ENCODE measurements at places on chromosomes 4 and X.
A peak's percentile ranks its signal among the peaks of the same experiment; 100 is the strongest.

GRCh38 chr4:22202975-22203710 lies 254.6 kb upstream of the KCNIP4 start:
- DNase-seq: no peak

- peak; percentile 46 for DNase-seq
These were observed 4.2 kb upstream of the CDS1 start for GRCh38 chr4:84578540-84579402.

DNA sequence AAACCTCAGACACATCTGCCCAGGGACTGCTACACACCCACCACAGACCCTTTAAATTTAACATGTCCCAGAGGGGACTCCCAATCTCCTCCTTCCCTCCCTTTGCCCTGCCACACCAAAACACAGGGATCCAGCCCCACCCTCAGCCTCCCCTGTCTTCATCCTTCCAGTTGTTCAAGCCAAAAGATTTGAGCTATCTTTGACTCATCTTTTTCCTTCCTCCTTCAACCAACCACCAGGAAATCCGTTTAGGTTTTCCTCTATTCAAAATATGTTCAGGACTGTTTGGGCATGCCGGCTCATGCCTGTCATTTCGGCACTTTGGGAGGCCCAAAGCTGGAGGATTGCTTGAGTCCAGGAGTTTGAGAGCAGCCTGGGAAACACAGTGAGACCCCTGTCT lies 6.9 kb upstream of the STK32B start:
- DNase-seq: no peak

DNA sequence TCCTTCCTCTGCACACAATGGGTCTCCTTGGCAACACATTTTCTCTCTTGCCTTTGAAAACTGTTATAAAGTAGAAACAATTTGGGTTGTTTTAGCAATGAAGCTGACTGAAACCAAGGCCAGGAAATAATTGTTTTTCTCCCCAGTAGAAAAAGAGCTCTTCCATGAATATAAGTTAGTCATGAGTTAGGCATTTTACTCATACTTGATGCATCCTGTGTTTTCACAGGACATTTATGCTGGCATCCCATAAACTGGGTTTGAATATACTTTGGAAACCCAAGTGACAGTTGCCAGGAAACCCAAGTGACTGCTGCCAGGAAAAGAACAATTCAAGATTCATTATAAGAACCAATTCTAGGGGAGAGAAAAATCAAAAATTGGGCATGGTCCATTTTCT lies 128.6 kb upstream of the NPY2R start:
- DNase-seq: peak; percentile 44

DNA sequence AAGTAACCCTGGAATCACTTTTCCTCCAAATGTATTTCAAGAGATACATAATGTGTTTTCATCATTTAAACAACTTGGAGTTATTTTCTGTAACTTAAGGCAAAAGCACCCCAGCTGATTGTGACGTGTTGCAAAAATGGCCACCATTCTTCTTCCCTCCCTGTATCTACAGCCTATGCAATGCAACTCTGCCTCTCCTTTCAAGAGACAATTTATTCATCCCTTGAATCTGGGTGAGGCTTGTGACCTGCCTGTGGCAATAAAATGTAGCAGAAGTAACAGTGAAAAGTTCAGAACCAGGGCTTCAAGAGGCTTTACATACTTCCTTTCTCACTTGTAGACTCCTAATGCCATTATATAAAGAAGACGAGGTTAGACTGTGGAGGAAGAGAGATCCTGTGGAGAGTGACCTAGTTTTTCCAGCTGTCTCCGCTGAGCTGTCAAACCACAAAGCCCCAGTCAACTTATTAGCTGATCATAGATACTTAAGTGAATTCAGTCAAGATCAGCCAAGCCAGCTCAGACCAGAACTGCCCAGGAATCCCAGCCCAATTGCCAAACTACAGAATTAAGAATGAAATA lies 81.0 kb upstream of the KLF3 start:
- no peak for DNase-seq

DNA sequence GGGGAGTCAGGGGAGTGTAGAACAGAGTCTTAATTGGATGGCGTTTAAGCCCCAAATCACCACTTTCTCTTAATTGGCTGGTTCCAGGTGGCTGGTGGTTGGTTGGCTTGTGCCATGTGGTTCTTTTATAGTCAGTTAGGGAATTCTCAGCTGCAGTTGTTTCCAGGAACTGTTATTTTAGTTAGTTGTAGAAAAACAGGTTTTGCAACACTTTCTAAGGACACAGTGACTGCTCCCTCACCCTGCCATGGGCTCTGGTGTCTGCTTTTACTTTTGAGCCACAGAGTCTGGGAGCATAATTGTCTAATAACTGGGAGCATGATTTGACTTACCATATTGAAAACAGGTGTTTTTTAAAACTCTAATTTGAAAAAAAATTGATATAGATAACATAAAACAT lies 75.8 kb upstream of the PCDH18 start:
- no peak for DNase-seq

- DNase-seq: no peak
These were observed 61.2 kb downstream of the TRIM2 start for GRCh38 chr4:153265306-153266047.

DNA sequence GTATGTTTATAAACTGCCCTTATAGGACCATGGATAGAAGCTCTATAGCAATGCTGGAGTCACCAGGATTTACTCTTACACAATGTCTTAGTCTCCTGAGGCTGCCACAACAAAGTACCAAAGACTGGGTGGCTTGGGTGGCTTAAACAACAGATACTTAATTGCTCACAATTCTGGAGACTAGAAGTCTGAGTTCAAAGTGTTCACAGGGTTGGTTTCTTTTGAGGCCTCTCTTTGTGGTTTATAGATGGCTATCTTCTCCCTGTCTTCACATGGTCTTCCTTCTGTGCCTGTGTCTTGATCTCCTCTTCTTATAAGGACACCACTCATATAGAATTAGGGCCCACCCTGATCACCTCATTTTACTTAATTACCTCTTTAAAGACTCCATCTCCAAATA lies 2.0 kb upstream of the TRPC3 start:
- DNase-seq: no peak

DNA sequence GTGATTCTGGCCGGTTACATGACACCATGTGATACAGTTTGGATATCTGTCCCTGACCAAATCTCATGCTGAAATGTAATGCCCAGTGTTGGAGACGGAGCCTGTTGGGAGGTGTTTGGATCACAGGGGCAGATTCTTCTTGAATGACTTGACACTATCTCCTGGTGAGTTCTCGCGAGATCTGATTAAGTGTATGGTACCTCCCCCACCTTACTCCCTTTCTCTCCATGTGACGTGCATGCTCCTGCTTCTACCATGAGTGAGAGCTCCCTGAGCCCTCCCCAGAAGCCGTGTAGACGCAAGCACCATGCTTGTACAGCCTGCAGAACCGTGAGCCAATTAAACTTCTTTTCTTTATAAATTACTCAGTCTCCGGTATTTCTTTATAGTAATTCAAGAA lies 23.6 kb downstream of the CPE start:
- DNase-seq: no peak

GRCh38 chrX:155767051-155767875 lies 113.9 kb upstream of the VAMP7 start:
- DNase-seq: peak; percentile 91

GRCh38 chr4:162683659-162684370 lies 482.9 kb downstream of the NAF1 start:
- peak; percentile 44 for DNase-seq

- DNase-seq: no peak
These were observed 41.1 kb downstream of the GPM6B start for GRCh38 chrX:13775837-13776236.

DNA sequence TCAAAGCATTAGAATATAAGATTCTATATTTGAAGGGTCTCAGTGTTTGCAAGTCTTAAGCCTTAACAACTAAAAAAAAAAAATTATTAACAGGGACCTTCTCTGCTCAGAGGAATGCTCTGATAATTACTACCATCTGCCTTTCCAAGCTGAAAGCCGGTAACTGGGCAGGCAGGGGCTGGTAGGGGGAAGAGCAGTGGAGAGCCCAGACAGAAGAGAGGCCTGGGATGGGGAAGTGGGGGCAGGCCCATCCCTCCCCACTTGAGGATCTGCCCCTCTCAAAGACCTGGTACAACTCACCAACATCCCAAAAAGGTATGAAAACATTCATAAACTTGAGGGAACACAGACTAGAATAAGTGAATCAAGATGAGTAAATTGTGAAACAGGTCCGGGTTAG lies 113.9 kb downstream of the QDPR start:
- DNase-seq: no peak

DNA sequence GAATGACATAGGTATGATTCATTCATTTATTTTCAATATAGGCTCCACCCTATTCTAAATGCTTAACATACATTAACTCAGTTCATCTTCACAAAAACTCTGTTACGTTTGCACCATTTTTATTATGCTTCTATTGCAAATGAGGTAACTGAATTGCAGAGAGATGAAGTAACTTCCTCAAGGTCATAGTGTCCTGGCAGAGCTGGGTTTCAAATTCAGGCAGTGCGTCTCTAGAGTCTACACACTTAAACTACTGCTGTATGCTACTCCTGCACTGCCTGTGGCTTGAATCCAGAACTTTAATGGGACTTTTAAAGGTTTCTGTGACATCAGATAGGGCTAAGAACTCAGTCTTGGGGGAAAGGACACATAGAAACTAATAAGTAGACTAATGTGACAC lies 413.4 kb downstream of the UBE2NL start:
- DNase-seq: no peak

GRCh38 chr4:33072298-33073089 lies 2352.3 kb downstream of the PCDH7 start:
- peak; percentile 3 for DNase-seq

DNA sequence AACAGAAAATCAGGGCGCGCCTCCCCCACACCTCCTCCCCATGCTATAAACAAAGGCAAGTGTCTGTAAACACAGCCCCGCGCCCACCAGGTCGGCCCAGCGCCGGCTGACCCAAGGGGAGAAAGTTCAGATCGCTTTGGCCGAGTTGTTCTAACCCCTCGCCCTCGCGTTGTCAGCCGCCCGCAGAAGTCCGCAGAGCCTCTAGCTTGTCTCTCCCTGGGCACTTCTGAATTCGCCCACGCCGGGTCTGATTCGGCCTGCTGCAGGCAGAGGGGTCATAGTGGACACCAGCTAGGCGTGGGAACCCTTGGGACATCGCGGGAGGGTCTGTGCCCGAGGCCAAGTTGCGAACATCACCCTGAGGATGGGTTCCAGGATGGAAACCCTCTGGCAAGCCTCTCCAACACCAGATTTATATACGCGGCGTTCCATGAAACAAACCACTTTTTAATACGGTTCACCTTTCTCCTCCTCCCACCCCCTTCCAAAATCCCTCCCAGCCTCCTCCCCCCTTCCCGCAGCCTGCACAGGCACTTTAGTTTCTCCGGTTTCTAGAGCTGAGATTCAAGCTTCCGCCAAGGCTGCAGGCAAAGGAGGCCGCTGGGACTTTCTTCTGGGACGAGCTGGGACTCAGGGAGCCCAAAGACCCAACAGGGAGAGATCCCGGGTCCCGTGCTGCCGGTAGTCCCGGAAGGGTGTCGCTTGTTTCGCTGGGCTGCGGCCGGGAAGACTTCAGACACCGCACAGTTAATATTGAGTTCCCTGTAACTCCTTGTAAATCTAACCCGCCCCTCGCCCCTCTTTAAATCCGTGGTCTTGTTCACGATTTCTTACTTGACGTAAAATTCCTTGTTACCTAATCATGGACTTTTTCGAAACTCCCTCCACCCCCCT lies 4.7 kb downstream of the HAND2 start:
- no peak for DNase-seq

GRCh38 chrX:42536286-42536685 lies 241.7 kb downstream of the PPP1R2C start:
- DNase-seq: no peak

DNA sequence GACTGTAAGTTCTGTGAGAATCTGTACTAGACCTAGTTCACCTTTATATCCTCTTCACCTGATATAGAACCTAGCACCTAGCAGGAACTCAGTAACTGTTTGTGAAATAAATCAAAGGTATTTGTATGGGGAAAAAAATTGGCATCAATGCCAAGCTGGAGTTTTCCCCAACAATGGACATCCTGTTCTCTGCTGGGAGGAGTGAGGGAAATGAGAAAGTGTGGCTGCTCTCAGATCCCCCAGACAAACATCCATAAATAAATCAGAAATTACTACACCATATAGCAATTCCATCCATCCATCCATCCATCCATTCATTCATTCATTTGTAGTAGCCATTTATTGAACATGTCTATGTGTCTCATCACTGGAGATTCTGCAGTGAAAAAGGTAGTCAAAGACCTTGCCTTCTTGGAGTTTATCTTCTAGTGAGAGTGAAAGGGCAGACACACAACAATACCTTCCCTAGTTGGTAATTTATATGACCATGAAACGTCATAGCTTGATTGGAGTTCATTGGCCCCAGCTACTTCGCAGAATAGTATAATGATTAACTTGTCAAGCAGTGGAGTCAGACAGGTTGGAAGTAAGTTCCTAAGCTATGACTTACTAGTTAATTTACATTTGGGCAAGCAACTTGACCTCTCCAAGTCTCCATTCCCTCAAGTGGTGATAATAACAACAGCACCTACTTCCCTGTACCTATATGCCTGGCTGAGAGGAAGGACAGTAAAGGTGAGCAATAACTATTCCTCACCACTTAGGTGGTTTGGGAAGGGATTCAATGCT lies 98.7 kb upstream of the KIT start:
- no peak for DNase-seq

DNA sequence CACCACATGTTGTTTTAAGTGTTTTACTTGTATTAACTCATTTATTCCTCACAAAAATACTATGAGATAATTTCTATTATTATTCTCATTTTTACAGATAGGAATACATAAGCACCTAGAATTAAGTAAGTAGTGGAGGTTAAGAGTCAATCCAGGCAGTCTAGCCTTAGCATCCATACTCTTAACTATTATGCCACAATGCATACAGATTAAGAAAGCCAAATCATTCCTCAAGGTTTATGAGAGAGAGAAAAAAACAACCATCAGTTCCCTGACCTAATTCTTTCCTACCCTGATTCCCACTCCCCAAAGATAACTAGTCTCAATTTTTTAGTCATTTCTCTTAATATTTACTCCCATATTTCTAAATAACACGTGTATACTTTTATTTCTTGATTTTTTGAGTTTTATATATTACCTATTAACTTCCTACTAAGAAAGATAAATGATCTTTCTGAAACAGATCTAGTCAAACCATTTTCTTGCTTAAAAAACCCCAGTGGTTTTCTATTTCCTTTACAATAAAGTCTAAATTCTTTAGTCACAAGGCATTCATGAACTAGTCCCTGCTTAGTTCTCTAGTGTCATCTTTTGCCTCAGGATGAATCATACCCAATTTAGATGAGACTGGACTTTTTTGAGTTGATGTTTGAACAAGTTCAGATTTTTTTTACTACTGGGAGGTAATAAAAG lies 16.0 kb downstream of the UBA6 start:
- peak; percentile 4 for DNase-seq

DNA sequence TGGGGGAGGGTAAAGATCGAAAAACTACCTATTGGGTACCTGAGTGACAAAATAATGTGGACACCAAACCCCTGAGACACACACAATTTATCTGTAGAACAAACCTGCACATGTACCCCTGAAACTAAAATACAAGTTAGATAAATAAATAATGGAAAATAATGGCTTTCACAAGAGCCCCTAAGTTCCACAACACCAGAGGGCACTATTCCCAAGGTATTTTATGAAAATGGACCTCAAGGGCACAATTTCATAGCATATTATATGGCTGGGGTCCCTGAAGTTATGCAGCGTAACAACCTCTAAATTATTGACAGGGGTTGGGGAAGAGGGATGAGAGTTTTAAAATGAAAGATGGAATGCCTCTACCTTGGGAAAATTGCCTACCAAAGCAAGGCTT lies 81.3 kb upstream of the TMEM33 start:
- DNase-seq: no peak

- no peak for DNase-seq
These were observed 33.9 kb downstream of the GPRIN3 start for GRCh38 chr4:89273741-89274141.

GRCh38 chr4:7266525-7267292 lies 74.4 kb downstream of the SORCS2 start:
- DNase-seq: peak; percentile 92
